Astrocyte of the hippocampus (primary cell): ENCODE measurements at places on chromosomes 2 and 18.

DNA sequence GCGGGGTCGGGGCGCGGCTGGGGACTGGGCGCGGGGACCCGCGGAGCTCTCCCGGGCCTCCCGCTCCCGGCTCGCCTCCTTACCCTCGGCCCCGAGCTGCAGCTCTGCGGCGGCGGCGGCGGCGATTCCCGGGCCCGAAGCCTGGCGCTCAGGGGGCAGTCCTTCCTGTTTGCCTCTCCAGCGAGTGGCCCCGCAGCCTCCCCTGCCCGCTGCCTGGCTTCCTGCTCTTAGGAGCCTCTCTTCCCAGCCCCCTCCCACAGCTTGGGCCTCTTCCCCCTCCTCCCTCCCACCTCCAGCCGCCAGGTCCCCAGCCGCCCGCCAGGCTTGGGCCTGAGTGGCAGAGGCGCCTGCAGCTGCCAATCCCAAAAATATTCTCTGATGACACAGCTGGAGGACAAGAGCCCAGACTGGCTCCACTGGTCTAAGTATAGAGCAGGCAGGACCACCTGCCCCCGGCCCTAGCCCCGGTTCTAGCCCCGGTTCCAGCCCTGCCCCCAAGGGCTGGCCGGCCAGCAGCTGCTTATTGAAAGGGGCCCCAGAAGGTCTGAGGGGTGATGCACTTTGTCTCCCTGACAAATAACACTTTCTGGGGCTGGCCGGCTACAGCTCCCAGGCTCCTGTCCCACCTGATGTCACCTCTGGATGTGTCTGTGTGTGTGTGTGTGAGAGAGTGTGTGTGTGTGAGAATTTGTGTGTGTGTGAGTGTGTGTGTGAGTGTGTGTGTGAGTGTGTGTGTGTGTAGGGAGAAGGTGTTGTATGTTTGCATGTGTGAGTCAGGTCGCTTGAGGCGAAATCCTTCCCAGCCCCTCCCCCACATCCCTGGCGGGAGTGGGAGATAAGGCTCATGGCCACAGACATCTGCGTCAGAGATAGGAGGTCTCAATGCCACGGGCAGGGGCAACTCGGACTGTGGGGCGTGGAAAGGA lies at the start of gene OBSL1:
TSS of gene OBSL1 (minus strand) at position 229 of the 926 bp plus-strand sequence. CDS start 307 bp downstream, outside the sequence.
- DNase-seq, result peak; percentile 92

- DNase-seq, result peak; percentile 18
Measured at GRCh38 chr18:5414546-5414945, 119.0 kb upstream of the ZBTB14 start.

DNA sequence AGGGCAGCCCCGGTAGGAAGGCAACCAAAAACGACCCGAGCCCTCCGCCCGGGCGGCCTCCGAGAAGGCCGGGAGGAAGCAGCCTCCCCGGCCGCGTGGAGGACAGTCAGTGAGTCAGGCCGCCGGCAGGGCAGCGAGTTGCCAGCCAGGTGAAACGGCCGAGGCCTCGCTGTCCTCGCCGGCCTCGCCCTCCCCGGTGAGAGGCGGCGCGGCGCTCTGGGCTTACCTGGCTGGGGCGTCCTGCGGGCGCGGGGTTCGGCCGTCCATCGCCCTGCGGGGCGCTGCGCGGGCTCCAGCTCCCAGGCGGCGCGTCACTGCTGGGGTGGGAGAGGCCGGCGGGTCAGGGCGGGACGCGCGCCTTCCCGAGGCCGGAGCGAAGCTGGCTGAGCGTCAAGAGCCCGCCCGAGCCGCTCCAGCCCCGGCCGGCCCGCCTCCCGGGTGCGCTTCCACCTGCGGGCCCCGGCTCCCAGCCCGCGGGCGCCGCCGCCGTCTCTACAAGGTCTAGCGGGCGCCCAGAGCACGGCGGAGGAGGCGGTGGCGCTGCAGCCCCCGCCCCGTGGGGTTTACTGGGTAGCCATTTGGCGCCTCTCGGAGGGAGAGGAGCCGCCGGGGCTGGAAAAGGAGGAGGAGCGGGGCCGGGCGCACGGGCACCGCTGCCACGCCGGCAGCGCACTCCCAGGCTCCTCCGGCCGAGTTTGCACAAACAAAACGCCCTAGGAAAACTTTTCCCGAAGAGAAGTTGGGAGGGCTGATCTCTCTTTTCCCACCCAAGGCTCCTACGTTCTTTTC lies 499 bp downstream of the COBLL1 start:
- peak; percentile 90 for DNase-seq

- peak; percentile 89 for DNase-seq
Measured at GRCh38 chr2:37625156-37625555, 46.3 kb downstream of the CDC42EP3 start.

DNA sequence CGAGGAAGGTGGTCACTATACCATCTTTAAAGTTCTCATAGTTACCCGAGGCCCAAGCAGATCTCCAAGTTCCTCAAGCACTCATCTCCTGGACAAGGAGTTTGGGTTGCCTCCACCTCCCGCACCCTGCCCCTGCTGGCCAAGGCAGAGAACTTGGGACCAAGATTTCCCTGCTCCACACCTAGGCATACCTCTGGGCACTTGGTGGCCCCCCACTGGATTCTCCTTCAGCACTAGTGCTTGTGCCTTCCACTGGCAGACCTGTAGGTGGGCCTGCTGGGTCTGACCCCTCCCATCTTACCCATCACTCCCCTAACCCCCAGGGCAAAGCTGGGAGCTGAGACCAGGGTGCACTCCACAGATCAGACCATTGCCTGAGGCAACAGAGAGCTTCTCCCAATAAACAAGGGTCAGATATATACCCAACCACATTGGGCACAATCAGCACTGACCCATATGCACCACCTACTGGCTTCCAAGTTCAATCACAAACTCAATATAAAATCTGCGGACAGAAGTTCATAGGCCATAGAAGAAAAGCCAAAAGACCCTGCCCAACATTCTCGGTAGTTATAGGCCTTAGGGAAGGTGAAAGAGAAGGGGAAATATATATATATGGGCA lies 244.2 kb downstream of the EXOC6B start:
- no peak for DNase-seq

- DNase-seq, result peak; percentile 70
Measured at GRCh38 chr2:73070643-73071359, 711 bp downstream of the SFXN5 start.

DNA sequence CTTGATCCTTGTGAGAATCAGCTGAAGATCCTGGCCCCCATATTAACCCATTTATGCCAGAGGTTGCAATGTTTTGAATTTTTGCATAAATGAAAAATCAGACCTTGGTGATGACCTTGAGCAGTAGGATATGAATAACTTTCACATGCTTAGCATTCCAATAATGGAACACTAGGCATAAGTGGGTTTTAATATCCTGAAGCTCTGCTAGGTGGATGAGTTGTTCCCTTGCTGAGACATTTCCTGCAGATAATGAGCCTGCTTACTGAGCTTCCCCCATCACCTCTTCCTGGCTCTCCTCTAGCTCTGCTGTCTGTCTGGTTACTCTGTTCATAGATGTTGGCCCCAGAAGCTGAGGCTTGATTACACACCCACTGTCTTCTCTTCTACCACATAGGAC lies 25.5 kb upstream of the SEC11C start:
- no peak for DNase-seq

DNA sequence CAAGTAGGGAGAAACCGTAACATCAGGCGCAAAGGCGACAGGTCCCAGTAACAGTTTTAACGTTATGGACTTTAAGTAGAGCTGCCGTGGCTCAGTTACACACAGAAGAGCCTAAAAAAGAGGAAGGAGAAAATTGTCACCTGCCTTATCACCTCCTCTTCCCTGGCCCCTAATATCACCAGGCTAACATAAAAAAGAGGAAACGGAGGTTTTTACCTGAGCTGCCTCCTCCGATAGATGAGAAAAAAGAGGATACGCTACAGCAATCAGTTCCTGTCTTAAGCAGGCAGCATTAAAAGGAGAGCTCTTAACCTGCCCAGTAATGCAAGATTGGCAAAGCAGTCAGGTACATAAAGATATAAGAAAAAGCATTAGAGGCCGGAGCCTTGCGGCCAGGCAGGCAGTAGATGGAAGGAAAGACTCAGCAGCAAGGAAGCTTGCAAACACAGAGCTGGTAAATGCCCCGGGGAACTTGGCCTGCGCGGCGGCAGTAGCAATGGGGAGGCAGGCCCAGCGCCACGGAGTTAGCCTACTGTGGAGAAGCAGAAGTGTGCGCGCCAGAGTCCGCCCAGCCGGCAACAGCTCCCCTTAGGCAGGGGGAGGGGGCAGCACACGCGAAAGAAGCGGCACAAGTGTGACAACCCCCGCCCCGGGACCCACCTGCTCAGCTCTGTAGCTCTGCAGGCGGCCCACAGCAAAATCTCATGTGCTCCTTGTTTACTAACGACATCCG lies 116.3 kb upstream of the SCN7A start:
- DNase-seq, result peak; percentile 32

DNA sequence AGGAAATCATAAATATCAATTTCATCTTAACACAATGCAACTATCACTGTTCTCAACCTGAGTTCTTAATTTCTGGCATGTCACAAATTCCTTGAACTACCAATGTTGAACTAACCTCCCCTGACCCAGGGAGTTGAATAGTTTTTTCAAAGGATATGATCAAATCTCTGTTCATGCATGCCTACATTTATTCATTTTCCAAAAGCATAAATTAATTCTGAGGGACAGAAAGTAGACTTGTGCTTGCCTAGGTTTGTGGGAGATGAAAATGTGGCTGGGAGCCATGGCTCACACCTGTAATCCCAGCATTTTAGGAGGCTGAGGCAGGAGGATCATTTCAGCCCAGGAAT lies 175.7 kb downstream of the TGIF1 start:
- no peak for DNase-seq

- DNase-seq, result no peak
Measured at GRCh38 chr2:46091961-46092667, 205.1 kb upstream of the EPAS1 start.

DNA sequence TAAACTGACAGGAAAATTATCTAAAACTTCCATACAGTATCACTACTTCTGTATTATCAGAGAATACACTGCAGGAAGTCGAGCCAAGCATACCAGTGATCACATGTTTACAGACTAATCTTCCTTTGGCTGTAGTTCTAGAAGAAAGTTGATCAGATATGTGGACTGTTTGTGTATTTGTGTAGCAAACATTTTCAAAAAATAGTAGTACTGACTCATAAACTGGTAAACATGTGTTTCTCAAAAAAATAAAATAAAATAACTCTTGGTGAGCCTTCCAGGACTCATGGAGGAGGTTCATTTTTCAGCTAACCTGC lies 148.9 kb upstream of the SLC39A10 start:
- no peak for DNase-seq

- peak; percentile 50 for DNase-seq
Measured at GRCh38 chr18:68447286-68447685, 267.6 kb downstream of the TMX3 start.

DNA sequence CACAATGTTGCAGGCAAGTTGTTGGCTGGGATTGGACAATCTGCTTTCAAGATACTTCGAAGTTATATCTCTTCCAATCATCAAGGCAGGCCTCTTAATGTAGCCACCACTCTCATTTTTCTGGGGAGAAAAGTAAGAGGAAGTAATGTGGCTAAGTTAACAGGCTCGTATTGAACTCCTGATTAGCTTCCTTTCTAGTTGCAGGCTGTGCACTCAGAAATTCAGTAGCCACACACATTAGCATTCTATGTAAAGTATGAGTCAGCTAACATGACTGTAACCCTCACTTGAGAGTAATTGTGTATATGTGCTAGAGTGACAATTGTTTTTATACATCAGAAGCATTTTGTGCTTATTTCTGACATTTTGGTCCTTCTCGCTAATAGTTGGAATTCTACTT lies 3.3 kb downstream of the TWSG1 start:
- DNase-seq, result peak; percentile 64

DNA sequence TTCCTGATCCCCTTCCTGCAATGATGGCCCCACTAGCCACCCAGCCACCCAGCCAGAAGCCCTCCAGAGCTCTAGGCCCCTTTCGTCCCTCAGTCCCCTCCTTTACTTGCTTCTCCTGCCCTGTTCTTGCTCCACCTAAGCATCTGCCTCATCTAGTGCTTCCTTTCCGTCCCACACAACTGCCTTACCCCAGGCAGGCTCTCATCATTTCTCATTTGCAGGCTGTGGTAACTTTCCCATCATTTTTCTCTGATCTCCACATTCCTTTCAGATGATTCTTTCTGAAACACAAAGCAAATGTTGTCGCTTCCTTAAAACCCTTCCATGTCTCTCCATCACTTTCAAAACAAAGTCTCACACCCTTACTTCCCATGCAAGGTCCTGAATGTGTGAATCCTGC lies 459.8 kb downstream of the METTL4 start:
- peak; percentile 65 for DNase-seq

DNA sequence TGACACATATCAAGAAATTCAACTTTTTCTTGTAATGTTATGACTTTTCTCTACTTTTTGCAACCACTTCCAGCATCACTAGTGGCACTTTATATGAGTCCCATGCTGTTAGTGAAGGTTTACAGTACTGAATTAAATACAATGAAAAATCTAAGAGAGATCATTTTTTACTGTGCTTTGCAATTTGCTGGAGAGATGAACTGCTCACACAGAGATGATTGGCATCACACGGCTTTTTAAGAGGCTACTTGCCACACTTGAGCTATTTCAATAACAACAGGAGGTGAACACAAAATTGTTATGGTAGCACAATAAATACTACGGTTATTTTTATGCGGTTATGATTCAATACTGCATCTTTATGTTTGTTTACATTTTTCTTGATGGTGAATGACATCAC lies 88.9 kb downstream of the DAW1 start:
- no peak for DNase-seq

DNA sequence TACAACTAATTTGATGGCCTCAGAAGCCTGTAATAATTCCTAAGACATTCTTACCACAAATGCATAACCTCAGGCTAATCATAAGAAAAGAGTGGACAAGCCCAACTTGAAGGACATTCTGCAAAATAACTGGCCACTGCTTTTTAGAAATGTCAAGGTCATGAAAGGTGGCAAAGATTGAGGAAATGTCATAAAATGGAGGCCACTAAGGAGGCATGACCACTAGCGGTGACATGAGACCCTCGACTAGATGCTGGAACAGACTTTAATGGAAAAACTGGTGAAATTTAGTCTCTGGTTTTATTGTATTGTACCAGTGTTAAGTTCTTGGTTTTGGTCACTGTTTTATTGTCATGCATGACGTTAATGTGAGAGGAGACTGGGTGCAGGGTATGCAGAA lies 78.6 kb downstream of the SP3 start:
- DNase-seq, result no peak
